A549 treated with DMSO at 1 μM for 4 hours (cell line): ENCODE measurements at places on chromosomes 13 and 19. TPM values are rescaled to one million over a fixed set of nuclear protein-coding genes. Genes with fewer than 3 reads are reported as not detected.

ZNF415 gene
- not detected in 5 replicates for total RNA-seq

GPR183 gene
- not detected in 5 replicates for total RNA-seq

CEBPA gene
- total RNA-seq: 5.8 to 8.0 TPM (median 7.6 TPM) in 5 replicates

NOTCH3 gene
- total RNA-seq: 7.9 to 10.2 TPM (median 9.9 TPM) in 5 replicates

MAST1 gene
- 1.9 to 2.9 TPM (median 2.2 TPM) in 5 replicates for total RNA-seq

DMKN gene
- 27.3 to 37.1 TPM (median 33.6 TPM) in 5 replicates for total RNA-seq

RFPL4A gene
- 0.13 to 0.63 TPM (median 0.53 TPM) in 5 replicates for total RNA-seq

TMEM259 gene
- 72.8 to 115 TPM (median 101 TPM) in 5 replicates for total RNA-seq

DKKL1 gene
- total RNA-seq: 0.33 to 0.78 TPM (median 0.62 TPM) in 5 replicates

CD22 gene
- total RNA-seq: 0.51 to 1.6 TPM (median 0.63 TPM) in 5 replicates

GTF3A gene
- 85.8 to 105 TPM (median 98.4 TPM) in 5 replicates for total RNA-seq

HIPK4 gene
- 0.19 to 0.31 TPM (median 0.26 TPM) in 5 replicates for total RNA-seq

HSD17B14 gene
- total RNA-seq: 12.2 to 15.1 TPM (median 14.1 TPM) in 5 replicates

UNC13A gene
- 1.6 to 2.2 TPM (median 1.8 TPM) in 5 replicates for total RNA-seq

FFAR3 gene
- not detected in 5 replicates for total RNA-seq

B9D2 gene
- 29.1 to 32.7 TPM (median 32.2 TPM) in 5 replicates for total RNA-seq

CD209 gene
- not detected in 5 replicates for total RNA-seq

SIGLEC9 gene
- 0.07 to 0.18 TPM in 2 of 5 replicates, not detected in the others for total RNA-seq

MEX3D gene
- 5.7 to 11.9 TPM (median 10.1 TPM) in 5 replicates for total RNA-seq

NLRP12 gene
- total RNA-seq: 0.02 TPM in 1 of 5 replicates, not detected in the others

ZNF610 gene
- not detected in 5 replicates for total RNA-seq

CYP4F2 gene
- 0.07 to 0.20 TPM (median 0.11 TPM) in 4 of 5 replicates, not detected in the other for total RNA-seq

ZNF791 gene
- 4.7 to 6.6 TPM (median 6.2 TPM) in 5 replicates for total RNA-seq

IL17D gene
- total RNA-seq: 1.0 to 1.3 TPM (median 1.1 TPM) in 5 replicates

TSPAN16 gene
- total RNA-seq: not detected in 5 replicates

ADAMTS10 gene
- 13.7 to 19.0 TPM (median 17.6 TPM) in 5 replicates for total RNA-seq

FCAR gene
- total RNA-seq: not detected in 5 replicates

ZNF382 gene
- total RNA-seq: 0.02 to 0.24 TPM (median 0.08 TPM) in 3 of 5 replicates, not detected in the others

LRG1 gene
- 0.06 to 0.34 TPM (median 0.09 TPM) in 5 replicates for total RNA-seq

NCR1 gene
- total RNA-seq: not detected in 5 replicates

KLK4 gene
- 0.07 to 0.17 TPM (median 0.09 TPM) in 3 of 5 replicates, not detected in the others for total RNA-seq

ING1 gene
- 11.1 to 14.1 TPM (median 12.3 TPM) in 5 replicates for total RNA-seq

S1PR5 gene
- total RNA-seq: 2.1 to 2.9 TPM (median 2.6 TPM) in 5 replicates

ZIC5 gene
- 3.6 to 4.6 TPM (median 3.9 TPM) in 5 replicates for total RNA-seq

GRK1 gene
- 0.02 TPM in 1 of 5 replicates, not detected in the others for total RNA-seq

FGF9 gene
- not detected in 5 replicates for total RNA-seq
